ENCODE measurements at places on chromosomes 3 and 15.

DNA sequence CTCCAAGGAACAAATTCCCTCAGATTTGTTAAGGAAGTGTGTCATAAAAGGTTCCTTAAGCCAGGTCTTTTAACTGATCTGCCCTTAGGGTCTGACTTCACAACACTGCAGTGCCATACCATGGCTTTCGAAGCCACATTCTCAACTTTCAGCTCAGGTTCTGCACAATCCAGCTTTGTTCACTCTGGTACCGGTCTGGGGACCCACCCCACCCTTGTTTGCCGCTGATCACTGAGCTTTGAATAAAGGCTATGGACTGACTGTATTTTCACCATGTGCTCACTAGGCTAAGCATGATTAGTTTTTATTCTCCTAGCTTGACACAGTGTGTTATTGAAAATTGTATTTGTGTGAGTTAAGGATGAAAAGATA lies 15.9 kb downstream of the SNX1 start:
- peak; percentile 29 for DNase-seq

- peak; percentile 69 for DNase-seq
Observed at GRCh38 chr3:48595526-48596121, 495 bp upstream of the COL7A1 start.

- no peak for DNase-seq
Observed at GRCh38 chr3:15783361-15783969, 14.3 kb downstream of the ANKRD28 start.

GRCh38 chr15:75232252-75232813 lies 25.8 kb upstream of the GOLGA6C start:
- DNase-seq, result no peak

- no peak for DNase-seq
Observed at GRCh38 chr3:2920103-2920502, 190.1 kb downstream of the IL5RA start.
